ENCODE measurements at places on chromosomes 4 and X.

- no peak for DNase-seq
Observed at GRCh38 chrX:112774651-112775293, 65.9 kb downstream of the AMOT start.

- DNase-seq, result peak; percentile 44
Observed at GRCh38 chr4:88033309-88033708, 25.9 kb downstream of the PKD2 start.

- DNase-seq, result no peak
Observed at GRCh38 chrX:123740536-123740935, 7.7 kb upstream of the THOC2 start.

DNA sequence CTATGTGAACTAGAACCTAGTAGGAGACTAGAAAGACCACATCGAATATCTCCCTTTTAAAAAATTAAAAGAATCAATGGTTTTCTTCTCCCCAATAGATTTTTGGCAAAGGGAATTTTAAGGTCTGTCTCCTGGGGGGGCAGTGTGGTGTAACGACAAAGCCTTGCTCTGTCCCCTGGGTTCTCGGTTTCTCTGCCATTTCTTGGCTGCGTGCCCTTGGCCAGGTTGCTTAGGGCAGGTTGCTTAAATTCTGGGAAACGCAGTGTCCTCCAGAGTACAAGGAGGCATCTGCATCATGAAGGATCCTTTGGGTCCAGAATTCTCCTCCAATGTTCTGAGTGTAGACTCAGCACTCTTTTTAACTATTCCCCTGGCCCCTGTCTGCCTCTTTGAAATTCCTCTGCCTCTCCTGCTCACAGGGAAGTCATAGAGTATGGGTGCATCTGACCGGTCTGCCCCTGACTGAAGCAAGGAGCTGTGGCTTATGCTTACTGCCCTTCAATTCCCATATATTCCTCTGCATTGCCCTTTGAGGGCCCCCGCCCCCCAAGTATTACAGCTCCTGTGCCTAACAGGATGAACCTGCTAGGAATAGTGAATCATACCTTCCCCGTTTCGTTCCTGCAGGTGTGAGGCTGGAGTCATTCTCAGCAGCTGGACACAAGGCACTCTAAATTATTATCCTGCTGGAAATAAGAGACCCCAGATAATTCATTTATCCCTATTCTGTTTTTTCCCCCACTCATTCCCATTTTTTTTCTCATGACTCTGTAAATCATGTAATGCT is 2.2 kb downstream of the KIT start:
- DNase-seq, result no peak

DNA sequence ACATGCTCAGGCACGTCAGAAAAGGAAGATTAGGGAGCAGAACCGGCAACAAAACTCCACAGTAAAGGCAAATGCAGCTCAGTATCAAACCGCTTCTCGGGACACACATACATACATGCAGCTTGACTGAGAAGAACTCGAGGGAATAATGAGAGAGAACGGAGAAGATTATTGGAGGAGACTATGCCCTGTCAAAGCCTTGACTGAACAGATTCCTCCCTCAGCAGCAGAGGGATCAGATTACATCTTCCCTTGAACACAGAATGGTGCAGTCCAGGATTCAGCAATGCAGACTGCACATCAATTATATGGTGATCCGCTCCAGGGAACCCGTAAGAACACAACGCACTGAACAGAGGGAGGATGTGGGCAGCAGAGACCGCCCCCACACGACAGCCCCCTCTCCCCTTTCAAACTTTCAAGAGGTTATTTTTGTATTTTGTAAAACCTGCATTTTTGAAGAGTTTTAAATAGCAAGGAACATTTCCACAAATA is 183.2 kb downstream of the FBXW7 start:
- DNase-seq, result no peak

GRCh38 chr4:176964116-176964691 is 171.5 kb upstream of the VEGFC start:
- DNase-seq, result peak; percentile 8

DNA sequence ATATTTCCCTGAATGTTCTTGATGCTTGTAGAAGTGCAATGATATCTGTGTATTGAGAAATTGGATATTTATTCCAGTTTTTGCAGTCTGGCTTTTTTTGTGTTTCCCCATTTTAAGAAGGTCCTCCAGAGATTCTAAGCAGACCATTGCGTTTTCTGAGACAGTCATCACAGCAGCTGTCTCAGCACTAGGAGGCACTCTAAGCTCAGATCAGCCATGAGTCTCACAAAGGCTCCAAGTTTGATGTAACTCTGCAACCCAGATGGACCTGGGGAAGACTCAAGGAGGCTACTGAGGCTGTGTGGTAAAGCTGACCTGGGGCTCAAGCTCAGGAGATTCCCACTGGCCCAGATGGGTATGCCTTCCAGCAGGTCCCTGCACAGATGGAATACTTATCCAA is 89.3 kb upstream of the CYLC1 start:
- no peak for DNase-seq

DNA sequence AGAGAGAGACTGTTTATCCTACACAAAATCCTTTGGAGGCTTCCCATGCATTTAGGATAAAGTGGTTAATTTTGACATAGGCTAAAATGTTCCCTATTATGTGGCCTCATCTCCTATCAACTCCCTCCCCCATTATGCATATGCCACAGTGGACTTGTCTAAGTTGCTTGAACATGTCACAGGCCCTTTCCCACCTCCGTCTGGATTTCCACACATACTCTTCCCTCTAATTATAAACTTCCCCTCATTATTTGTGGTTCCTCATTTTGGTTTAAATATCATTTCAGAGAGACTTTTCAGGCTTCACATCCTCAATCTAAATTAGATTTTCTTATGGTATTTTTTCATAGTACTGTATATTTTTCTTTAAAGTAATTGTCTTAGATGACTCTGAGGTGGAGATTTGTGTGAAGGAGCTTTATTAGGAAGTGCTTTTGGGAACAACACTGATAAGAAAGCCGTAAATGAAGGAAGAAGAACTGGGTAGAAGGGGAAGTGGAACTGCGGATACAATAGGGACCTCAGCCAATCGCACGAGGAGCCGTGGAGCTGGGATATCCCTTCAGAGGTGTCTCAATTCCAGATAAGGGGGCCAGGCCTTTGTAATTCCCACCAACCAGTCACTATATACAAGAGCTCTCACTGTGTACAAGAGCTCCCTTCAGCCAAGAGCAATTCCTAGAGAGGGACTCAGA is 7.9 kb downstream of the C4orf17 start:
- no peak for DNase-seq

GRCh38 chrX:16963216-16963615 is 16.8 kb downstream of the REPS2 start:
- no peak for DNase-seq

DNA sequence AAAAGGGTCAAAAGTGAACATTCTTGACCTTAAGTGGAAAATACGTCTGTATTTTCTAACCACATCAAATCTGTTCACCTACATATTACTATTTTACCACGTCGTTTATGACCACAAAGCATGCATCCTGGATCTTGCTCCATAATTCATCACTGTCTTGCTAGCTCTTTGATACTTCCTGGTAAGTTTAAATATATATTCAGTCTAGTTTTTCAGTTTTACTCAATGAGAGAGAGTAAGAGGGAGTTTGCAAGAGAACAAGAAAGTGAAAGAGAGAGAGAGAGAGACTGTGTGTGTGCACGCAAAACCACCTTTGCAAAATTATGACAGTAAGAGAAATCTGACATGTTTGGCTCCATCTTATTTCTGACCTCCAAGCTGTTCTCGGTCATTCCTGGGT is 173.7 kb upstream of the GALNTL6 start:
- DNase-seq, result no peak

DNA sequence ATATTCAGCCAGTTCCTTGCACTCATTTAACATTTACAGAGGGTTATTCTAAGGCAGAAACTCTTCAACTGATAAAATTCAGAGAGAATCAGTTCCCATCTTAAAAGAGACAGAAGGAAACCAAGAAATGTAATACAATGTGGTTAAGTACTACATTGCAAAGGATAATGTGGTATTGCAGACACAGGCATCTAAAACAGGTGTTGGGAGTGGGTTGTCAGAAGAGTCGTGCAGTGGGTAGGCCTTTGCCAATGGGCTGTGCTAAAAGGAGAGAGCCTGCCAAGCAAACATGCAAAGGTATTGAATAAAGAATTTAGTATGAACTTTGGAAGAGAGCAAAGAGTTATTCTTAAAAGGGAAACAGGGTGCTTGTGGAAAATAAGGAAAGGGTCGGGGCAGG is 1044.4 kb upstream of the DIAPH2 start:
- no peak for DNase-seq

GRCh38 chr4:954211-955020 is 19.0 kb downstream of the DGKQ start:
- no peak for DNase-seq

DNA sequence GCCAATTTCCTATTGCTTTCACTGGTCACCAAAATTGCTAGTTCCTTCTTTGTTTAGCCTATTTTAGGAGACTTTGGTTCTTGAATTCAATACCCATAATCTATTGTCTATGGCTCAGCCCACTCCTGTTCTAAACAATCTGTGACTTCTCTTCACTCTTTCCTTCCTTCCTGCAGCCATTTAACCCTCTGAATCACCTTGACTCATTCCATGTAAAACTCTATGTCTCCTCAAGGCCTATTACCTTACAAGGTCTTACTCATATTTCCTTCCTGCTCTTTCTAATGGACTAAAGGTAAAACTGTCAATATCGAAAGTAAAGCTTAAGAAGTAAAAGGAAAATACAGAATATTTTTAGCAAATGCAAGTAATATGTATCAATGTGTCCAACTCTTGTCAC is 301.6 kb downstream of the ARHGAP24 start:
- no peak for DNase-seq

DNA sequence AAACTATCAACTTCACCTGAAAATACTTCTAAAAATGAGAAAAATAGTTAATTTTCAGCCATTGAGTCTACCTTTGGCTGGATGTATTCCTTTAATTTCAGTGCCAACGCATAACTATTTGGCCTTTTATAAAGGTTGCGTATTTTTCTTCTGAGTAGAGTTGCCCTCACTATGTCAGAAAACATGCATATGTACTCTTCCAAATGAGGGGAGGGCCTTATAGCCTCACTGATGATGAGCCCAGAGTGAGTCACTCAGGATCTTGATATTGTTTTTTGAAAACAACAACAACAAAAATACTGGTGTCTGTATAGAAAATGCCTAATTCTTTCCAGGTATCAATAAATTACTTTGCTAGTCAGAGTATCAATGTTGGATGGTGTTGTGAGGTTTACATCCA is 349.3 kb downstream of the FBXO8 start:
- no peak for DNase-seq

DNA sequence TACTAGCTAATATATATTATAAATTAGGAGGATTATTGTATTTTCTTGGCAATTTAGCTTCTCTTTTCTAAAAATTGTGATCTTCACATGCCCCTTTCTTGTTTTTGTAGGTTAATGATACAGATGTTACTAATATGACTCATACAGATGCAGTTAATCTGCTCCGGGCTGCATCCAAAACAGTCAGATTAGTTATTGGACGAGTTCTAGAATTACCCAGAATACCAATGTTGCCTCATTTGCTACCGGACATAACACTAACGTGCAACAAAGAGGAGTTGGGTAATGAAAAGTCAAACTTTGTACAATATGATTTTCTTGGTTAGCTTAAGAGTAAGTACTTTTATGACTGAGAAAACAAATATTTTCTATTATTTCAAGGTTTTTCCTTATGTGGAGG is 74.1 kb downstream of the SLC10A6 start:
- DNase-seq, result no peak

- DNase-seq, result no peak
Observed at GRCh38 chrX:4622486-4623167, 909.2 kb upstream of the PRKX start.

GRCh38 chr4:172899861-172900260 is 268.8 kb upstream of the GALNT7 start:
- no peak for DNase-seq

DNA sequence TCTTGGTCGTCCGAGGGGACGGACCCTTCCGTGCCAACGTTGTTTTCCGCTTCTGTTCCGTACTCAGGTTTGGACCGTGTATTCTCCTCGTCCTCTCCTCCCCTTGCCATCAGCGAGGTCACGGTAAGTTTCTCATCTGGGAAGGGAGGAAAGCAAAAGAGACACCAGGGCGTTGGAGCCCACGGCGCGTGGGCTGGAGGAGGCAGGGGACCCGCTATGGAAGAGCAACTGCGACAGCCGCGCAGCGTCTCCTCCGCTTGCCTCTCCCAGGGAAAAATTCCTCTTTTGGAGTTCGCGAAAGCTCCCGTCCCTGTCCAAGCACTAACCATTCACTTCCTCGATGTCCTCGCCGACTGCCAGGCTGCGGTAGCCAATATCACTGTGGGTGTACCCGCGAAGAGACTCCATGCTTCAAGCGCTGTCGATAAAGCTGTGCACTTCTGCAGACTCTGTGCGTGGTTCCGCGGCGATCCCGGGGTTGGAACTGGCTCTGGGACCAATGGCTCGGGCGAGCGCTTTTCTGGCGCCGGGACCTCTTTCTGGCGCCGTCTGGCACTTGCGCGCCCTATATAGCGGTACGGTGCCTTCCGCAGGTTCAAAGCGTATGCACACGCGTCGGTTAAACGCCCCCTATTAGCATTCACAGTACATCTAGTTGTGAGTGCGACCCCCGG is at the start of gene ESX1:
ESX1 (minus strand) TSS at position 492 of the 674 bp plus-strand sequence; CDS start at position 408, 84 bp downstream.
- DNase-seq, result peak; percentile 31

- DNase-seq, result no peak
Observed at GRCh38 chr4:28879178-28879577, 1841.0 kb upstream of the PCDH7 start.

- no peak for DNase-seq
Observed at GRCh38 chr4:122331195-122331594, 47.6 kb upstream of the ADAD1 start.

DNA sequence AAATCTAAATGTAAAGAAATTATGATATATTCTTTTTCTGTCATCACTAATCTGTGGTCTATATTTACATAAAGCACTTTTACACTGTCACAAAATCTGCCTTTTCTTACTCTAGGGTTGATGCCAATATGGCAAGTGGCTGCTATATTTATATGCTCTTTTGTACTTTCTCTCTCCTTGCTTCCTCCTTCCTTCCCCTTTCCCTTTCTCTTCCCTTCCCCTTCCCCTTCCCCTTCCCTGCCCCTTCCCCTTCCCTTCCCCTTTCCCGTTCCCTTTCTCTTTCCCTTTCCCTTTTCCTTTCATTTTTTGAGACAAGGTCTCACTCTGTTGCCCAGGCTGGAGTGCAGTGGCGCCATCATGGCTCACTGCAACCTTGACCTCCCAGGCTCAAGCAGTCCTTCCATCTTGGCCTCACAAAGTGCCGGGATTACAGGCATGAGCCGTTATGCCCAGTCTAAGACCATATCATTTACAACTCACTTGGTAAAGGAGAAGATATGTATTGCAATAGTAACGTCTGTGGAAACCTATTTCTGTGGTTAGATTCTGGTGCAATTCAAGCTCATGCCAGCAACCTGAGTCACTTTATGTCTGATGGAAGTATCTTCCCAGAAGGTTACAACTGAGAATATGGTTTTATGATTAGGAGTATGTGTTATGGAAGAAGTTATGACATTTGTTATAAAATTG is 13.9 kb upstream of the PLAC8 start:
- DNase-seq, result no peak

DNA sequence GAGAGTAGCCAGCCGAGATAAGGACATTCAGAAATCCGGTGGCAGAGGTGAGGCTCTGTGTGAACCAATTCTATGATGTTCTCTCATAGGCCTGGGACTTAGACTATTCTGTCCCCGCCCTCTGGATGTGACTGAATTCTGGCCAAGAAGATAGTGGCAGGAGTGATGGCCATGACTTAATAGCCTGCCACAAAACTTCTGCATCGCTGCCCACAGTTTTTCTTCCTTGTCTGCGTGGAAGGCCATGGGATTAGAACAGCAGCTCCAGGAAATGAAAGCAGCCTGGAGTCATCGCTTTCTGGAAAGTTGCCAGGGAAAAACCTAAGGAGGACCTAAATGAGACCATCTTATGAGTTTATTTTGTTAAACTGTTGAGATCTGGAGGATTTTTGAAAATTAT is 134.7 kb downstream of the F11 start:
- no peak for DNase-seq

All from activated CD4-positive, alpha-beta T cell treated with anti-CD3 and anti-CD28 coated beads for 36 hours (primary cell).